ENCODE measurements at places on chromosomes 3 and 15.

- no peak for DNase-seq
These were observed 217.3 kb downstream of the ZIC4 start for GRCh38 chr3:147189016-147189415.

DNA sequence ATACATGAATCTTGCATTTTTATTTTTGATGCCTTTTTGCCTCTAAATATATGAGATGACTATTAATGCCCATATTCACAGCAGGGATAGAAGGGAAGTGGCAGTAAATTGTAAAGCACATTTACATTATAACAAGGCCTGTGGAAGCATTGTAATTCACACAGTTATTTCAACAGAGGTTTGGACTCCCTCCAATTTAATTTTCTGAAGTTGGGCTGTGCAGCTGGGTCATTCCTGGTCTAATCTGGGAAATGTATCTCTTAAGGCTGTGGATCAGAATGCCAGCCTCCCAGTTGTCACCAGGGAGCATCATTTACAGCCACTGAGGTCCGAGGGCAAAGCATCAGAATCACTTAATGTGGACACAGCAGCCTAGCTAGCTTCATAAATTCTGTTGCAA is 434.5 kb downstream of the MFSD1 start:
- DNase-seq, result no peak

- DNase-seq, result no peak
These were observed 493.9 kb downstream of the ZIC1 start for GRCh38 chr3:147903026-147903425.

- no peak for DNase-seq
These were observed 7.9 kb upstream of the CHD2 start for GRCh38 chr15:92892201-92892555.

DNA sequence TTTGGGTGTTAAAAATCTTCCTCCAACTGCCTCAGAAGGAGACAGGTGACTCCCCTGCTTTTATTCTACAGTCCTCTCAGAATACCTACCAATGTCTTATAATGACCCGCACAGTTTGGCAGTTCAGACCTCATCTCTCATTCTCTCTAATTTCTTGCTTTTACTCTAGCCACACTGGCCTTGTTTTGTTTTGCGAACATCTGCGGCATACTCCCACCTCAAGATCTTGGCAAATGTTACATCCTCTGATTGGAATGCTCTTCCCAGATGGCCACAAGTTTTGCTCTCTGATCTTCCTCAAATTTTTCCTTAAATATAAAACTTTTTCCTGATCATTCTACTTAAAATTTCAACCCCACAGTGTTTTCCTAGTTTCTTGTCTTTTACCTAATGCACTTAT is 94.1 kb downstream of the PLSCR2 start:
- no peak for DNase-seq

GRCh38 chr3:99875581-99875928 is 57.9 kb downstream of the CMSS1 start:
- DNase-seq, result no peak

DNA sequence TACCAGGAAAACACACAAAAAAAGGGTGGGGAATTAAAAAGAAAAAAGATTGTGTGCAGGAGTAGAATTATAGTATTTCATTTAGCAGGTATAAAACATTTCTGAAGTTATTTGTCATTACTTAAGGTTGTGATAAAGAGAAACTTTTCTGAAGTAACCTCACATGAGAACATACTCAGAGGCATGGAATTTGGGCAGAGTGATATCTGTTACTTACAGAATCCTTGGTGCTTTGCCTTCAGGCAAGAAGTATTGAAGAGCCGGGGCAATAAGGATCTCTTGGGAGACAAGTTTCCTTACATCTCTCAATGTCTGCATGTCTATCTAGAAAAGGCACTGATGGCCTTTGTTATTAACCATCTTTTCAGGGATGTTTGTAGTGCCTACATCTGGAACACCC is 179.7 kb upstream of the ROBO1 start:
- no peak for DNase-seq

DNA sequence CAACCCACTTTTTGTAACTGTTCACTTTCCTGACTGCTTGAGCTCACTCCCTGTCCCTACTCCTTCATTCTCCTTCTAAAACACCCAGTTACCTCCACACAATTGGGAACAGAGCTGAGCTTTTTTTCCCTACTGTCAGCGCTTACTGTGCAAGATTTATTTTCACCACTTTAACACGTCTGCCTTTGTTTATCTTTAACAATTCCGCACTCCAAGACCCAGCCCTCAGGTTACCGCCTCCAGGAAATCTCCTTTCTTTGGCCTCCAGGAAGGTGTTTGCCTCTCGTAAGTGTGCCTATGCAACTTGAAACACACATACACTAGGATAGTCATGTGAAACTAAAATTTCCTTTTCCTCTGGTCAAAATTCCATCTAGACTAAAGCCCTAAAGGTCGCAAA is 271.9 kb upstream of the TPRG1 start:
- DNase-seq, result no peak

DNA sequence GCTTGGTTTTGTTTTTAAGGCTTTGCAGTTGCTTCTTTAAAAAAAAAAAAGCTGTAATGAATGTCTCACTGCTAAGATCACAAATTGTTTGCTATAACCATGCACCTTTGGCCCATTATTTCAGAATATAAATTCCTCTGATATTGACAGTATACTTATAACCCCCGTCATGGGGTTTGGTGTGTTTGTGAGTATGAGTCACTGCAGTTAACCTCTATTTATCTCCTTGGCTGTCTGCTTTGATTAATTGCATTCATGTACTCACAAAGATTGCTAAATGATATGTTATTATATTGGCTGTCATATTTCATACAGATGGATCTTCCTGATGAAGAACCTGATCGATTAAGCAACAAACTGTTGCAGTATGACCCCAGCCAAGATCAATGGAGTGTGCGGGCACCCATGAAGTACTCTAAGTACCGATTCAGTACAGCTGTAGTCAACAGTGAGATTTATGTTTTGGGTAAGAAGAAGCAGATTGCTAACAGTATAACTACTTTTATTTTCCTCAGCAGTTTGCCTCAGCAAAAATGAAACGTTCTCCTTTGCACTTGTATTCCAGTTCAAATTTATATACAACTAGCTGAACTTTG is 14.9 kb downstream of the KBTBD12 start:
- no peak for DNase-seq

- DNase-seq, result peak; percentile 7
These were observed 23.2 kb downstream of the SPTBN5 start for GRCh38 chr15:41870689-41871081.

GRCh38 chr3:113663324-113663750 is 33.1 kb downstream of the USF3 start:
- no peak for DNase-seq
